ENCODE measurements at places on chromosomes 6 and 20.

- no peak for DNase-seq
Measured at GRCh38 chr20:1664911-1665310, 7.3 kb upstream of the SIRPG start.

GRCh38 chr6:32069460-32069859 is 31.2 kb downstream of the CYP21A2 start:
- no peak for DNase-seq

DNA sequence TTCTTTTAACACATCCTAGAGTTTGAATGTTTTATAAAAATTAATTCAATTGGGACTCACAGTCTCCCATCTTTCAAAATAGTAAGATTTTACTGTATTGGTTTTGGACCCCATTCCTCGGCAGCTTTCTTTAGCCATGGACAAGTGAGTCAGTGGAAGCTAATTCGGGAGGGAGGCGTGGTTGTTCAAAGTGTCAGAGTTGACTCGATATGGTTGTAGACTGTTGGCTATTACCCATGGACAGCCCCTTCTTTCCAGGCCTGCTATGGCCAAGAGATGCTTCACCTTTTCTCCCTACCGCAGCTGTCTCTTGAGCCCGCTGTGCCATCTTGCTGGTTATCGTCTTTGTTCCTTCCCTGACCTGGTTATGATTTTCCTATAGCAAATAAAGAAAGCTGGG is 243.0 kb downstream of the CD83 start:
- no peak for DNase-seq

GRCh38 chr6:132812255-132812732 is 2.1 kb upstream of the RPS12 start:
- no peak for DNase-seq

GRCh38 chr6:37389857-37390256 is 36.1 kb downstream of the RNF8 start:
- no peak for DNase-seq

DNA sequence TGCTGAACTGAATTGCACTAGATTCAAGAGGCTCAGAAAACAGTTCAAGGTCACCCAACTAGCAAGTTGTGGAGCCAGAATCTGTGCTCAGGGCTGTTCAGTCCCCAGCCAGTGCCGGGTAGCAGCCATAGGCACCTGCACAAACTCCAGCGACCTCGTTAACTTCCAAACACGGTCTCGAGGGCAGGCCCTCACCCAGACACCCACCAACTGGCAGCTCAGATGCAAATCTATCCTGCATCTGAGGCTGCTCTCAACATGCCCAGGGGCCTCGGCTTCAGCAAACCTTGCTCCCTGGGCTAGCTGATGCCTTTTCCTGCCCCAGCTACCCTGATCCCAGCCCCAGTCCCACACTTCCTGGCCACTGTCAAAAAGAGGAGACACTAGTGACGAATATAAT is 3.7 kb downstream of the JPH2 start:
- DNase-seq: no peak

DNA sequence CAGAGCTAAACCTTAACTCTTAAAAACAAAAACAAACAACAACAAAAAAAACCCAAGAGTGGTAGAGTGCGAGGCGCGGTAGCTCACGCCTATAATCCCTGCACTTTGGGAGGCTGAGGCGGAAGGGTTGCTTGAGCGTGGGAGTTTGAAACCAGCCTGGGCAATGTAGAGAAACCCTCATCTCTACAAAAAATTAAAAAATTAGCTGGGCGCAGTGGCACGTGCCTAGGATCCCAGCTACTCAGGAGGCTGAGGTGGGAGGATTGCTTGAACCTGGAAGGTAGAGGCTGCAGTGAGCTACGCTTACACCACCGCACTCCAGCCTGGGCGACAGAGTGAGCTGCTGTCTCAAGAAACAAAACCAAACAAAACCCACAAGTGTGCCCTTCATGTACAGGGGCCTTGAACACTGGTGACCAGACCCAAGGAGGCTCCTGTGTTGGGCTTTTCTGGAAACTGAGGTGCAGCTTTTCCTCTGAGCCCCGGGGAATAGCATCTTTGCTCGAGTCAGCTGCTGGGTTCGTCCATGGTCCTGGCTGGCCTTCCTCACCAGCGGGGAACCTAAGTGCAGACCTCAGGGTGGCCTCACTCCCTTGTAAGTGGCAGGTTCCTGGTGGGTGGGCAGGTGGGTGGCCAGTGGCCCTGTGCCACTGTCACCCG is 39.9 kb downstream of the PYGB start:
- no peak for DNase-seq

- DNase-seq: peak; percentile 25
Measured at GRCh38 chr6:144305985-144306384, 20.9 kb downstream of the UTRN start.

GRCh38 chr20:2984956-2985661 is 58.3 kb upstream of the GNRH2 start:
- DNase-seq: peak; percentile 57

DNA sequence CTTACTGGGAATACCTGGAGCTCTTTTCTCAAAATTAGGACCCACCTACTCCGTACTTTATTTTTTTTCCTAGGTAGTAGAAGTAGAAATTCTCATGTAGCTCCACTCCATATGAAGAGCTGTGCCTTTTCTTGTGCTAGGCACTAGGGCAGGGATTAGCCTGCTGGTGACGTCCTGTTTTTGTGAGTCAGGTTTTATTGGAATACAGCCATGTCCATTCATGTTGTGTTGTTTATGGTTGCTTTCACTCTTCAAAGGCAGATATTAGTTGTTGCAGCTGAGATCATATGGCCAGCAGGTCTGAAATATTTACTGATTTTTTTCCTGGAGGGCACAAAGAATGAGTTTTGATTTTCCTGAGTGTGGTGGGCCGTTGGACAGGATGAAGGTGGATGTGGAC is 20.5 kb downstream of the XRN2 start:
- DNase-seq: peak; percentile 77

- DNase-seq: no peak
Measured at GRCh38 chr6:150134280-150134920, 8.4 kb upstream of the PPP1R14C start.

DNA sequence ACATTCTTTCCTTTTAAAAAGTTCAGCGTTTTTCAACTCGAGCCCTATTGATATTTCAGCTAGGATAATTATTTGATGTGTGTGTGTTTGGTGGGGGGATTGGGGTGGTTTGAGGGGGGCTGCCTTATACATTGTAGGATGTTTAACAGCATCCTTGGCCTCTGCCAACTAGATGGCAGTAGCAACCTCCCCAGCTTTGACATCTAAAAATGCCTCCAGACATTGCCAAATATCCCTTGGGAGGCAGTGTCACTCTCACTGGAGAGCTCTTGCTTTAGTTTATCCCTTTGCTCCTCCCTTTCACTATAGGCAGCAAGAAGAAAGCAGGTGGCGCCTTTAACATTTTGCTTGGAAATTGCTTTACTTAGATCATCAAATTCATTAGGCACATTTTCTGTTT is 14.6 kb upstream of the TP53TG5 start:
- DNase-seq: no peak

DNA sequence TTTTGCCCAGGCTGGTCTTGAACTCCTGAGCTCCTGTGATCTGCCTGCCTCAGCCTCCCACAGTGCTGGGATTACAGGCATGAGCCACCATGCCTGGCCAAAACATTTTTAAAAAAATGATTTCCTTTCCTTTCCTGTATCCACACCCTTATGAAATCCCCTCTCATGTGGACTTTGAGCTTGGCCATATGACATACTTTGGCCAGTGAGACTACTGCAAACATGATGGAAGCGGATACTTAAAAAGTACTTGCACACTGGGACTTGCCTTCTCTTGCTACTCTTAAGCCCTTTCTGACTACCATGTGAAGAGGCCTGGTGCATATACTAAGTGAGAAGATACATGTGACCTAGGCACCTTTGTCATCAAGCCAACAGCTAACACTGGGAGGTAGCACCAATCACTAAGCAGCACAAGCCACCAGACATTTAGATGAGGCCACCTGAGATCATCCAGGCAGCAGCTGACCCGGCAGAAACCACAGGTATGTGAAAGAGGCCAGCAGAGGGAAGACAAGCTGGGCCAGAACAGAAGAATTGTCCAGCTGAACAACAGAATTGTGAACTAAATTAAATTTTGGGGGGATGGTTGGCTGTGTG is 78.5 kb upstream of the HDAC2 start:
- DNase-seq: no peak

GRCh38 chr20:63749597-63750508 is 10.3 kb downstream of the SLC2A4RG start:
- no peak for DNase-seq
